Pons (tissue), 1 donor: ENCODE measurements at places on chromosomes 7 and 10.
A peak's percentile ranks its signal among the peaks of the same experiment; 100 is the strongest.

DNA sequence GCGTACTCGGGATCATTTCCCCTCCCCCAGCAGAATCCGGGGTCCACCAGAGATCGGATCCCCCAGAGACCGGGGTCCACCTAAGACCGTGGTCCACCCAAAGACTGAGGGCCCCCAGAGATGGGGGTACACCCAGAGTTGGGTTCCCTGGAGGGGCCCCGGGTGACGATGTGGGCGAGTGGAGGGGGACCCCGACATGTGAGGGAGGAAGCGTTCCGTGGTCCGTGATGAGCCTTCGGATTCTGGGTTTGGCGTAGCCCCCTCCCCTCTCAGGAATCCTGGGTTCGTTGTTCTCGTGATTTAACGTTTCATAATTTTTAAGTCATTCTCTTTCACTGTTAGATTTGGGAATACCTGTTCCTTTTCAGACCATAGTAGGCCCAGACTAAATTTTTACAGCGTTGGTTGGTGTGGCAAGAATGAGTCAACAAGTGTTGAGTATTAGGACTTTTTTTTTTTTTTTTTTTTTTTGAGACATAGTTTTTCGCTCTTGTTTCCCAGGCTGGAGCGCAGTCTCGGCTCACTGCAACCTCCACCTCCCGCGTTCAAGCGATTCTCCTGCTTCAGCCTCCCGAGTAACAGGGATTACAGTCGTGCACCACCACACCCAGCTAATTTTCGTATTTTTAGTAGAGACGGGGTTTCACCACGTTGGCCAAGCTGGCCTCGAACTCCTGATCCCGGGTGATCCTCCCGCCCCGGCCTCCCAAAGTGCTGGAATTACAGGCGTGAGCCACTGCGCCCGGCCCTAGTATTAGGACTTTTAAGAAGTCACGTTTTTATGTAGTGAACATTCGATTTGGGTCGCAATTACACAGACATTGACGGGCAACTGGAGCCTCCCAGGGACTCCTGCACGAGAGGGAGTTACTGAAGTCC lies 672 bp downstream of the GTPBP4 start:
- no peak for DNase-seq

DNA sequence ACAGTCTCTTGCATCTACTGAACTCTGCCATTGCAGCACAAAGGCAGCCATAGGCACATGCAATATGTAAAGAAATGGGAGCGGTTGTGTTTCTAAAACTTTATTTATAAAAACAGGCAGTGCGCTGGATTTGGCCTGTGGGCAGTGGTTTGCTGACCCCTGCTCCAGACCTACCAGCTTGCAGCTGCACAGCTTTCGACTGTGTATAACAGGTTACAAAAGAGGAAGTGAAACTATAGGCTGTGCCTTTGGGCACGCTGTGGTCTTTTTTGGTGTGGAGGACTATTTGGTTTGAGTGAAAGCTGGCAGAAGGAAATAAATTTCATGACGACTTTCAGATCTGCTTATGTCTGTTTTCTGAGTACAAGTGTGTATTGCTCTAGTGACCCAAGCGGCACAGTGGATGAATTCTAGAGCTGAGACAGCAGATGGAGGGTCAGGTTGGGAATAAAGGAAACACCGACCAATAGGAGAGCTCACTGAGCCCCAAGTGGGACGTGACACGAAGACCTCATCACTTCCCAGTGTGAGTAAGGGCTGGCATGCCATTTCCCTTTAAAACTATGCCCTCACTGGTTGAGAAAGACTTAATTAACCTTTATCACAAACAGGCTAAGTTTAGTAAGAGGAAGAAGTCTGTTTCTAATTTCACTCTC lies 152.7 kb downstream of the ANK3 start:
- peak; percentile 92 for DNase-seq

GRCh38 chr10:1244493-1244892 lies 188.3 kb downstream of the WDR37 start:
- DNase-seq = no peak

- DNase-seq = no peak
Observed at GRCh38 chr10:46547541-46548497, 8.6 kb downstream of the GPRIN2 start.

DNA sequence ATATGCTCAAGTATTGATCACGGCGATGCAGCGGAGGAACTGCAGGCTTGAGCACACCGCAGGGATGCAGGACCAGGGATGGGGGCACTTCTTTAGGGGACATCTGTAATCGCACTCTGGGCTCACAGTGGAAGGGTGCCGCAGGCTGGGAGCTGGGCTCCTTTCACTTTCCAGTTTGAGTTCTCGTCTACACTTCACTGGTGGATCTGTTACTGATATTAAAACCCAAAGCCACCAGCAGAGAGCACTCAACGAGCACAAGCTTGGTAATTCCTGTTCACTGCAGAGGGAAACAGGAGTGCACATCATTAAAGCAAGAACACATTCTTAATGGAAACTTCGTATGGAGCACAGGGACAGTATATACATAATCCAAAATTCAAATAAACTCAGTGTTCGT lies 91.3 kb downstream of the PARD3 start:
- DNase-seq = peak; percentile 65

GRCh38 chr7:48011951-48012350 lies 17.0 kb downstream of the SUN3 start:
- no peak for DNase-seq

GRCh38 chr7:151089893-151090730 lies 3.8 kb downstream of the AGAP3 start:
- DNase-seq = no peak

DNA sequence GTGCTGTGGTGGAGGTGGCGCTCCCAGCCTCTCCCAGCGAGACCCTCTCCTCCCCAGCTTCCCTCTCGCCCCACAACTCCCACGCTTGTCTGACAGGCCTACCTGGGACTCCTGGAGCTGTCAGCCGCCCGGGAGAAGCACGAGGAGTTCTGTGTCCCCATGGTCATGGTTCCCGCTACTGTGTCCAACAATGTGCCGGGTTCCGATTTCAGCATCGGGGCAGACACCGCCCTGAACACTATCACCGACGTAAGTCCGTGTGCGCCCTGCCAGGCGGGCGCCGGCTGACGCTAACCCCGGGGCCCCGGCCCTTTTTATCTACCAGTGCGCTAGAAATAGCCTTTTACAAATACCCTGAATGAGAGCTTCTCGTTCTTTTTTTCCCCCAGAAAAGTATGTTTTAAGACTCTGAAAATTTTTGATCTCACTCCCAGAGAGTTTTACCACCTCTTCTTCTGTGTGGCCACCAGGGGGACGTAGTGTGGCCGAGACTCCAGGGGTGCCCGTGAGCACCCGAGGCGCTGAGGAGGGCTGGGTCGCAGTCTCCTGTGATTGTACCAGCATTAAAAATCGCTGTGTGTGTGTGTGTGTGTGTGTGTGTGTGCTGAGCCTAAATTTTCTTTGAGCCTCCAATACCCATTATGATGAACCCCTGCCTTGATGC lies 52.6 kb downstream of the PFKP start:
- DNase-seq = no peak

DNA sequence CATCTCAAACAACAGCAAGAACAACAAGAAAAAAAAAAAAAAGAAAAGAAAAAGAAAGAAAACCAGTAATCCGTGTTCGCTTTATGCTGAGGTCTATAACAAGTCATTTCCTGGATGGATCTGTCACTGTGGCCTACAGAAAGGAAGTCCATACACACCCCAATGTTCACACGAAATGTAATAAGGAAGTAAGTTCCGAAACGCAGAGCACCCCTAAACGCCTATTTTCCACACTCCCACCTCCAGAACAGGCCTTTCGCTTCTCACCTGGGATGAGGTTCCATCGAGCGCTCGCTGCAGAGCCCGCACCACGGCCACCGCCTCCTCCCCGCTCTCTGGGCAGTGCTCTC lies 735 bp downstream of the ZNF394 start:
- no peak for DNase-seq

- no peak for DNase-seq
Observed at GRCh38 chr7:127258111-127258510, 5.4 kb upstream of the GRM8 start.

- no peak for DNase-seq
Observed at GRCh38 chr10:28317760-28318159, 14.9 kb upstream of the MPP7 start.
